AG09319 (cell line): ENCODE measurements at places on chromosomes 5 and 9.

DNA sequence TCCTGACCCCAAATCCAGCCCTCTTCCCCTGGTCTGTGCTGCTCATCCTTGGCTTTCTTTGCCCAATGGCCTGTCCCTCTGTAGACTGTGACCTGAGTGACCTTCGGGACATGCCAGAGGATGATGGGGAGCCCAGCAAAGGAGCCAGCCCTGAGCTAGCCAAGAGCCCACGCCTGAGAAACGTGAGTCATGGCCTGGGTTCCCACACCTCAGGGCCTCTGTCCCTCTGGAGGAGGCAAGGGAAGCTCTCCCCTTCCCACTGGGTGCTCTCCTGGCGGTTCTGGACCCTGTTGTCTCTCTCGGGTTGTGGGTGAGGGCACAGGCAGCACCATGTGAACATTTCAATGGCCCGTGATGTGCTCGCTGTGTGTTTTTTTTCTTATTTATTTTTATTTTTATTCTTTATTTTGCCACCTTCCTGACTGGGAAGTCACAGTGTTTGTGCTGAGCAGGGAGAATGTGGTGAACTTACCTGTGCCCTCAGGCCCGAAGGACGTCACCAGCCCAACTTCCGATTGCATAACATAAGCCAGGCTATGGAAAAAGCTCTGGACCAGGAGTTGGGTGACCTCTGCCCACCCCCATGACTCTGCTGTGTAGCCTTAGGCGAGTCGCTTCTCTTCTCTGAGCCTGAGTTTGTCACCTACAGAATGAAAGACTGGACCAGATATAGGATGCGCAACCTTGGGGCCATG is 29.5 kb downstream of the AFAP1L1 start:
- no peak for DNase-seq

DNA sequence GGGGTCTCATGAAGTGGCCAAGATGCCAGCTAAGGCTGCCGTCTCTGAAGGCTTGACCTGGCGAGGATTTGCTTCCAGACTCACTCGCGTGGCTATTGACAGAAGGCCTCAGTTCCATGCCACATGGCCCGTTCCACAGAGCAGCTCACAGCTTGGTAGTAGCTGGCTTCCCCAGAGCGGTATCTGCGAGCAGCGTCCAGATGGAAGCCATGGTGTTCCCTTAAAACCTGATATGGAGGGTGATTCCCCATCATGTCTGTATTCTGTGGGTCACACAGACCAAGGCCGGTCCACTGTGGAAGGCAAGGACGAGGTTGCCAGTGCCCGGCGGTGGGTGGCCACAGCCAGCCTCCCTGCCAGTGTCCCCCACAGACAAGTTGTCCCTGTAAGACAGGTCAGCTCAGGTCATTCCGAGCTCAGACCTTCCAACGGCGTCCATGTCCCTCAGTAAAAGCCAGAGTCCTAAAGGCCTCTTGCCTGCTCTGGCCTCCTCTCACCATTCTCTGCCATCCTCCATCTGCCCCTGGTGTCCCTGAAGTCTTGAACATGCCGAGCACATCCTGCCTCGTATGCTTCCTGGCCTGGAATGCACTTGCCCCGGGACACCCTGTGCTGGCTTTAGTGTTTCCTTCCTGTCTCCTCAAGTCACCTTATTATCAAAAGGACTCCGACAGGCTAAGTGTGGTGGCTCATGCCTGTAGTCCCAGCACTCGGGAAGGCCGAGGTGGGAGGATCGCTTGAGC is 61.3 kb upstream of the LRRTM2 start:
- DNase-seq = no peak

GRCh38 chr5:171979606-171980005 is 26.8 kb downstream of the FBXW11 start:
- no peak for DNase-seq

GRCh38 chr9:27537027-27537435 is 7.4 kb upstream of the MOB3B start:
- no peak for DNase-seq

DNA sequence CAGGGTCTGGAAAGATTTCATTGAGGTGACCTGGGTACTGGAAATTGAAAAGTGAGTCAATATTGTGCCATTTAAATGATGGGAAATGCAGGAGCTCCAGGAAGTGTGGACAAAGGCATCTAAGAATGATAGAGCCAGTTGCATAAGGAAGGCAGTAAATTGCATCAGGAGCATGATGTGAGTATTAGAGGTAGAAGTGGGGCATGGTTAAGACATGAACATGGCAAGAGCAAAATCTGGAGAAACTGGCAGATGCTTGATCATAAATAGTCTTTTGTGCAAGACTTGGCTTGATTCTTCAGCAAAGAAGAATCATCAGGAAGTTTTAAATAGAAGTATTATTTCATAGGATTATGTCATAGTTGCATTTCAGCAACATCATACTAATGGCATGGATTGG is 157.4 kb upstream of the PUM3 start:
- DNase-seq = no peak

- DNase-seq = peak; percentile 20
Observed at GRCh38 chr5:172496671-172497371, 42.5 kb upstream of the SH3PXD2B start.

DNA sequence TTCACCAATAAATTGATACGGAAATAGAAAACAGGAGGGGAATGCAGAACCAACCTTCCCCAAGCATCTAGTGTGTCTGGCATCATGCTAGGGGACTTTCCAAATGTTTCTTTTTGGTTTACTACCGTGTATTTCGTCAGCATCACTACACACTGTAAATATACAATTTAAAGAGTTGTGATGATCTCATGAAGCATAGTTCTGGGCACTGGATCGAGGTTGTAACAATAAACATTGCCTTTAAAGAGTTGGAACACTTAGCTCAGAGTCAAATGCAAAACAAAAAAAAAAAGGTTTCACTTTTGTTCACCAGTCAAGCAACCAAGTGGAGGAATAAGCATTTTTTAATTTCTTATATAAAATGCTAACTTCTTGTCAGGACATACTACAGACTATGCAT is 2.9 kb upstream of the SCAI start:
- peak; percentile 71 for DNase-seq

DNA sequence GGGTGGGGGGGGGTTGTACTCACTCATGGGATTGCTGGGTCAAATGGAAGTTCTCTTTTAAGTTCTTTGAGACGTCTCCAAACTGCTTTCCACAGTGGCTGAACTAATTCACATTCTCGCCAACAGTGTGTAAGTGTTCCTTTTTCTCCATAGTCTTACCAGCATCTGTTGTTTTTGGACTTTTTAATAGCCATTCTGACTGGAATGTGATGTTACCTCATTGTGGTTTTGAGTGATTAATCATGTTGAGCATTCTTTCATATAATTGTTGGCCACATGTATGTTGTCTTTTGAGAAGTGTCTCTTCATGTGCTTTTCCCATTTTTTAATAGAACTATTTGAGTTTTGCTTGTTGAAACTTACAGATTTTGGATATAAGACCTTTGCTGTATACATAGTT is 94.9 kb upstream of the PLPPR1 start:
- DNase-seq = no peak

- no peak for DNase-seq
Observed at GRCh38 chr5:69245031-69245430, 10.3 kb downstream of the CDK7 start.
